ENCODE measurements at places on chromosomes 4 and X.

DNA sequence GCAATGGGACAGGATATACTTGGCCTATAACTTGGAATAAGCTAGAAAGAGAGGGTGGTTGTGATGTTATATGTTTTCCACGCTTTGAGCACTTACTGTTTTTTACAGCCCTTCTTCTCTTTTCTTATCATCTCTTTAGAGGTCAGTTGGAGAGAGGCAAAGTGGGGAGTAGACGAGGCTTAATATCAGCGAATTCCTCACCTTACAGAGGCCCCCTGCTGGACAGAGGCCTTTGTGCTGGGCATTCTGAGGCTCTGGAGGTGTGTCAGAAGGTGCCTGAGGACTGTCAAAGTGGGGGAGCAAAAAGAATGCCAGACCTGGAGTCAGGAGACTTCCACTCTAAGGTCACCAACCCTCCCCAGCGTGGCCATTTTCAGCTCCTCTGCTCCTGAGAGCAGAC lies 42.5 kb downstream of the MAMLD1 start:
- no peak for DNase-seq

- no peak for DNase-seq
Measured at GRCh38 chrX:39264023-39264422, 462.8 kb downstream of the MID1IP1 start.

- peak; percentile 66 for DNase-seq
Measured at GRCh38 chr4:20421603-20421985, 169.9 kb downstream of the SLIT2 start.

DNA sequence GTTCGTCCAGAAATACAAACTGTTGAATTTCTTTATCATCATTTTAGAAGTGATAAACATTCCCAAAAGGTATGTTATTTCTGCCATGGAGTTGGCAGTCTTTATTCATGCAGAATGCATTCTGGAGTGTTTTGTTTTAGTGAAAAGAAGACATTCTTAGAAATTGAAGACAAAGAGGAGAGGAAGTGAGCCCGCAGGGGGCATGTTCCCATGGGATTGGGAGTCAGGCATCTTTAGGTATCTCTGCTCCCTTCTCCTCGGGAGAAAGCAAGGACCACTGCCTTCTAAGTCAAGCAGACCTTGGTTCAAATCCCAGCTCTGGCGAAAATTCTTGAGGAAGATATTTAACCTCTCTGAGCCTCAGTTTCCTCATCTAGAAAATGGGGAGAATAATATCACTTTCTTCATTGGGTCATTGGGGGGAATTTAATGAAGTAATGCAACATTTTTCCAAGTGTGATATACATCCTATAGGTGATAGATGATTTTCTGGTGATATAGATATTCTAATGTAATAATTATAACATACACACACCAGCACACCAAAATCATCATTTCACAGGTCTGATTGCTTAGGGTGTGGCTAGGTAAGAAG lies 26.5 kb upstream of the CHRNA9 start:
- DNase-seq: no peak

DNA sequence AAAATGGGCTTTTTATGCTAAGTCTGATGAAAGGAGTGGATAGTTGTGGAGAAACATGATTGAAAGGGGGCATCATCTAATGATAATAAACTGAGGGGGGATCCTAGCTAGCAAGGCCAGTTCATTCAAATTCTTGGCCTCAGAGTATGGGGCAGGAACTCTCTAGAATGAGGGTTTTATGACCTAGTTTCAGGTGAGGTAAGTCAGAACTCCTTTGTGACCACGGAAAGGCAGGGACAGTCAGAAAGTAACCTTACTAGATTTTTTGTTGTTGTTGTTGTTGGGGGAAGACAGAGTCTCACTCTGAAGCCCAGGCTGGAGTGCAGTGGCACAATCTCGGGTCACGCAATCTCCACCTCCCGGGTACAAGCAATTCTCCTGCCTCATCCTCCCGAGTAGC lies 1.5 kb upstream of the PAQR3 start:
- DNase-seq: no peak

- no peak for DNase-seq
Measured at GRCh38 chr4:47154816-47155370, 123.5 kb downstream of the GABRB1 start.

GRCh38 chrX:40041915-40042314 lies 55.8 kb downstream of the BCOR start:
- no peak for DNase-seq

DNA sequence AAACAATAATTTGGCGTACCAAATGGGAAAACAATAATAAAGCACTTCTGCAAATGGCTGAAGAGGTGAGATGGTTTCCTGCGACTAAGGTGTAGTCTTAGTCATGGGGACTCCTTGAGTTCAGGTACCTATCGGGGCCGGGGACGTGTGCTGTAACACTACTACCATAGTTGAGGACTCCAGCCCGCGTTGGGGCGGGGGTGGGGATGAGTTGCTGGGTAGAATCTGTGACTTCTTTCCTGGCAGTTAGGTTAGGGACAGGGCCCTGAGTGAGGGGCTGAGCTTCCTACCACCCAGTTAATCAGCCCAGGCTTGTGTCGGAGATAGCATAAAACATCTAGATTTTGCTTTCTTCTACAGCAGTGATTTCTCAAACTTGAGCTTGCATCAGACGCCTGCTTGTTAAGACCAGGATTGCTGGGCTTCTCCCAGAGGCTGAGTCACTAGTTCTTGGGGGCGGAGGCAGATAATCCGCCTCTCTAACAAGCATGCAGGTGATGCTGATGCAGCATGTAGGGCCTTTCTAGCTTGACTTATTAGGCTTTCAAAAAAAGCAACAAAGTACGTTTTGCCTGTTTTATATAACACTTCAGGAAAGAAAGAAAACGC lies 30.2 kb downstream of the RBBP7 start:
- DNase-seq: peak; percentile 89

DNA sequence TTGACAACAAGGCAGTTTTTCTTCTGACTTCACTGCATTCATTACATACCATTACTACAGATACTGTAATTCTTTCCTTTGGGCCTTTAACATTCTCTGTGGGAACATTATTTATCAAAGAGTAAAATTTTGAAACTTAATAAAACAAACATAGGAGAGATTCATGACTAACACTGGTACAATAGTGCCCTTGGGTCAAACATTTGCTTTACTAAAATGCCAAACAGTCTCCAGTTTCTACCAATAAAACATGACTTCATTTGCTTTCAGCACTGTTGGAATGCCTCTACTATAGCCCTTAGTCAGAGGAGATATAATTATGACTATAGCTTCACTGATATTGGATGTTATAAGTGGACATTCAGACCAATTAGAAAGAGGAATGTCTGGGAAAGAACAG lies 481.5 kb downstream of the PACRGL start:
- DNase-seq: peak; percentile 12

DNA sequence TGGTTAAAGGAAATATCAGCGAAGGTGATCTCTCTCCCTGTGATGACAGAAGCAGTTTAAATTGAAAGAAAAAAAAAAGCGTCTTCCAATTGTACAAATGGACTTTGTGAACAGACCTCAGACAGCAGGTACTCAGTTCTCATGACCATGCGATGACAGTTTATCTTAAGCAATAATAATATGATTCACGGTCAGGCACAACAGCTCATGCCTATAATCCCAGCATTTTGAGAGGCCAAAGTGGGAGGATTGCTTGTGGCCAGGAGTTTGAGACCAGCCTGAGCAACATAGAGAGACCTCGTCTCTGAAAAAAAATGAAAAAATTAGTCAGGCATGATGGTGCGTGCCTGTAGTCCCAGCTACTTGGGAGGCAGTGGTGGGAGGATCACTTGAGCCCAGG lies 51.0 kb downstream of the RELL1 start:
- no peak for DNase-seq

DNA sequence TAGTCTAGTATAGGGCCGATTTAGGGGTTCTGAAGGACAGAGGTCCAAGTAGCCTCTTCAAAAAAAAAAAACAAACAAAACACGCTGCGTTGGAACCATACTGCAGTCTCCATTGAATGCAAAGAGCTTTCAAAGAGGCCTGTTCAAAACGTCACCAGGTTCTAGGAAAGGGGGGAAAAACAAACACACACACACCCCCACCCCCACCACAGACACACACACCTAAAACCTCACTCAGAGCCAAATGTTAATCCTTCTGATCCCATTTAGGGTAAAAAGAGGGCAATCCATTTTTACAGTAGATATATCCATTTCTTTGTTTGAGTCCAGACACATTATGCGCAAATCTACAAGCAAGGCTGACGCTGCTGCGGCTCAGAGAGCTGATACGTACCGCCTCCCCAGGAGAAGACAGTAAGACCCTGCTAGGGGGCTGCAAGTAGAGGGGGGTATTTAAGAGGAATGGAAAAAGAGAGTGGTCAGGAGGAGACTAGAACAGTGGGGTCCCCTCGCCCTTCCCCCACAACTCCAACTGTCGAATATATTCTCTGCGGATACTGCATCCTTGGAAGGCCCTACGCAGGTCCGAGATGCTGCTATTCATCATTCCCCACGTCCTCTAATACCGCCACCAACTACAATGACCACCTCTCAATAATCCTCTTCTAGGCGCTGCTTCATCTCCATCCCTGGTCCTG lies 1.3 kb downstream of the NKRF start:
- DNase-seq: peak; percentile 4

DNA sequence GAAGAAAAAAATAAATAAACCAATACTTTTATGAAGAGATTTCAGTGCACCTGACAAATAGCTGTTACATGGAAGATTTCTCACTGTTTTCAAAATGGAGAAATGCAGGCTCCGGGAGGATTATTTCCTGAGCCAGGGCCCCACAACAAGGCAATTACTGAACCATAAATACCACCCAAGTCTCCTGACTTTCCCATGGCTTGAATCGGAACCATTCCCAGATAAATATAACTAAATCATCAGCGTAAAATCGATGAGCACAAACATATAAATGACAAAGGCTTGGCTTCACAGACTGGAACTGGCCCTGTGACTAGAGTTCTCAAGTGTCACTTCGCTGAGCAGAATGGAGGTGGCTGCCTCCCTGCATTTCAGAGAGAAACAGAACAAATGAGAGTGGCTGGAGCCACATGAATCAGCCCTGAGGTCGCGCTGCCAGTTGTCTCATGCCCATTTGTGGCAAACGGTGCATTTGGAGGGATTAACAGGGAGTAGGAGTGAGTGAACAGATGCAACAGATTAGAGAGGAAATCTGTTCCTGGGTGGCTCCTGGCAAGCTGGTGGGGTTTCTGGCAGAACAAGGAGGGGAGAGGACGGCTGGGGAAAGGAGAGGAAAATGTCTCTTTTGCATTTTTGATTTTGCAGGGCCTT lies 57.3 kb upstream of the STIM2 start:
- no peak for DNase-seq

DNA sequence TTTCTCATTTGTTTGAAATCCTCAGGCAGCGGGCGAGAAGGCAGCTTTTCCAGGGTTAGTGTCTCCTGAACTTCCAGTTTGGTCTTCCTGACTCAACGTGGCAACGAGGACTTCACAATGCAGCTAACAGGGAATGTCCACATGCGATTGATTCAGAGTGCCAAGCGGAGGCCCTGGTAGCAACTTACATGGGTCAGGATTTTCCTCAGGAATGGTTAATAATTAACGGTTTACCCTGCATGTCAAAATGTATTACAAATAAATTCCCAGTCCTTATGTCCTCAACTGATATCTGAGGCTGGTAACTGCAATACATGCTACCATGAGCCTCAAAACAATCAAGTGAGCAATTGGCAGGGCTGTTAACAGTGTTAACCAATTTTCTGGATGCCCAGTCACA lies 67.2 kb downstream of the MAP3K15 start:
- no peak for DNase-seq

DNA sequence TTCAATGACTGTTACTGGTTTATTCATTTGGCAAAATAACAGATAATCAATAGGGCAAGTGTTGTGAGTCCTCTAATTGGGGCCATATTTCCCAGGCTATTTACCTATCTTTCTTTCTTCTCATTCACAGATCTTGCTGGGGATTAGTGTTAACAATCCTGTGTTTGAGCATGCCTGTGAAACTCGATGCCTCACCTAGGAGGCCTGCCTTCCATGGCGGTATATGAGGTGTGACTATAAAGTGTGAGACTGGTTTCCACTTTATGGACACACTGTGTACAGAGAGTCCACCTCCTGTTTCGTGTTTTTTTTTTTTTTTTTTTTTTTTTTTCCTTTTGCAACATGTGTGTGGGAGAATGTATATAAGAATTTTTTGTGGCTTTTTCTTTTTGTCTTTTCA lies 199.3 kb downstream of the BMPR1B start:
- no peak for DNase-seq

DNA sequence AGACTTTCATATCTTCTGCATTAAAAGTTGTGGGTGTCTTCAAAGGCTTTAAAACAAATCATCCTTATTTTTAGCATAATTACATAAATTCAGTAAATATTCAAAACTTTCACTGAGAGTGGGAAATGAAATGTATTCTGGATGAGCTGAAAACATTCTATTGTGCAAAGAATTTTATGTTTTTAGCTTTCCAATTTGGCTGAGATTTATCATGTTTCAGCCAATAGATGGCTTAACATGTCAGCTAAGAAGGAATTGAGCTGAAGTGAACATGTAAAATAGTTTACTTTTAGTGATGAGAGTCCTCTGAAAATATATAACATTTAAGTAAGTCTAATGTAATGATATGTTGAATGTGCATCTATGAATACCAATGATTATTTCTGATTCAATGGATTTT lies 213.5 kb upstream of the GIMD1 start:
- no peak for DNase-seq

DNA sequence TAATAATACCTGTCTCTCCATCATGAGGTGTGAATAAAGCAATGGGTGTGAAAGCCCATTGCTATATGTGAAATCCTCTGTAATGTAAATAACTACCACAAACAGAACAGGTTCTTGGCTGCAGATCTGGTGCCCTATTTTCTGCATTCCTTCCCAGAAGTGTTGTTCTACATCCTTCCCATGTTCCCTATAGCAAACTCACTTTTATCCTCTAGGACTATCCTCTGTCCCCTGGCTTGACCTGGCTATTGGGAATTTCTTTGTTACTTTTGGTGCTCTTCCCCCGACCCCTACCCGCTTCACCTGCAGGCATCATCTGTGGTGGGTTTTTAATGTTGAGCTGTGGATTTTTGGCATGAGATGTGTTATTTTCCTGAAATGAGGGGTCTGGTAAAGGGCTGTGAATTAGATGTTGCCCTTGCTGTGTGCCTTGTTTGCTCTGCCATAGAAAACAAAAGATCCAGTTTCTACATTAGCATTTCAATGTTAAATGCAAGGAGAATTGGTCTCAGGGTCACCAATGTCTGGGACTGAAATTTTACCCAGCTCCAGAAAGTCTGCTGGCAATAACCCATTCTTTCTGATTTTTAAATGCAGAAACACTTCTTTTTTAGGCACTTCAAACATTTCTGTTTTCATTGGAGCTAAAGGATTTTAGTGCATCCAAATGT lies 13.6 kb upstream of the FREM3 start:
- DNase-seq: no peak

- DNase-seq: no peak
Measured at GRCh38 chr4:108581083-108581482, 39.3 kb upstream of the RPL34 start.

DNA sequence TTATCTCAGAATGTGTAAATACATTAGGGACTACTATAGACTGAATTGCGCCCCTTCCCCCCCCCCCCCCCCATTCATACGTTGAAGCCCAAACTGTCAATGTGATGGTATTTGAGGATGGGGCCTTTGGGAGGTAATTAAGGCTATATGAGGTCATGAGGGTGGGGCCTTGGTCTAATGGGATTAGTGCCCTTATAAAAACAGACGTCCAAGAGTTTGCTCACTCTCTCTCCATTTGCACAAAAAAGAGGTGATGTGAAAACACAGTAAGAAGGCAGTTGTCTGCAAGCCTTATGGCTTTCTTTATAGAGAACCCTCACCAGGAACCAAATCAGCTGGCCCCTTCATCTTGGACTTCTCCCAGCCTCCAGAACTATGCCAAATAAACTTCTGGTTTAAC lies 15.3 kb downstream of the SPACA5 start:
- no peak for DNase-seq
